ENCODE measurements at places on chromosomes 3 and 15.
A peak's percentile ranks its signal among the peaks of the same experiment; 100 is the strongest.

- ATAC-seq = no peak
Observed at GRCh38 chr15:25839638-25840156, 23.4 kb downstream of the ATP10A start.

- no peak for ATAC-seq
Observed at GRCh38 chr3:36211652-36211999, 168.7 kb upstream of the STAC start.

GRCh38 chr3:186869253-186870100, 27.0 kb downstream of the ADIPOQ start:
- ATAC-seq = no peak

DNA sequence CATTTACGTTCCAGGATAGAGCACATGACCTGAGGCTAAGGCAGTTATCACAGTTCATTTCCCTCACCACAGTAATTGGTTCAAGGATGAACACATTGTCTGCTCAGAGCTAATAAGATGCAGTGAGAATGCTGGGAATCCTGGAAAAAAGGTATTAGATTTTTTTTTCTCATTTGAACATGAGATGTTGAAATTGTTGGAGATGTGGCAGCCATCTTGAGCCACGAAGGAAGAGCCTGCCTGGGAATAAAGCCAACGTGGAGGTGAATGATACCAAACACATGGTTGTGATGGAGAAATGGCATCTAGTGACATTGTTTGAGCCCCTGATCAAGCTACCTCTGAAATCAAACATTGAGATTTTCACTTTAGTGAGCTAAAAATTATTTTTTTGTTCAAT, 16.0 kb upstream of the STT3B start:
- no peak for ATAC-seq

DNA sequence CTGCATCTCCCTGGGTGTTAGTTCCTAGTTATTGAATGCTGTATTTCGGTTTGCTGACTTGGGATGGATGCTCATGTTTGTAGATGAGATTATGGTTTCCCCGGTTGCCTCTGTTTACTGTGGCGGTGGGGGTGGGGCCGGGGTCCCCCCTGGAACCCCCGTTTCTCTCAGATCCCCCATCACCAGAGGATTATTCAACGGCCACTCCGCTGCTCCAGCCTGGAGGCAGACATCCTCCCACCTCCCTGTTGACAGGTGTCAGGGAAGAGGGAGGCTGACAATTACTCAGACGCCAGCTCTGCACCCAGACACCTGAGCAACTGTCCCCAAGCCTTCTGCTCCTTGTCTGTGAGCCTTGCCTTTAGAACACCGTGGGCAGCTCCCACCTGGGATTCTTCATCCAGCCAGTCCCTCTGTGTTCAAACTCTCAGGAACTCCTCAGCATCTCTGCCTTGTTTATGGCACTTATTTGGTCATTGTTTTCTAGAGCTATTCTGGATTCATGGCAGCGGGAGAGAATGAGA, 95.9 kb upstream of the PRR20G start:
- ATAC-seq = no peak

DNA sequence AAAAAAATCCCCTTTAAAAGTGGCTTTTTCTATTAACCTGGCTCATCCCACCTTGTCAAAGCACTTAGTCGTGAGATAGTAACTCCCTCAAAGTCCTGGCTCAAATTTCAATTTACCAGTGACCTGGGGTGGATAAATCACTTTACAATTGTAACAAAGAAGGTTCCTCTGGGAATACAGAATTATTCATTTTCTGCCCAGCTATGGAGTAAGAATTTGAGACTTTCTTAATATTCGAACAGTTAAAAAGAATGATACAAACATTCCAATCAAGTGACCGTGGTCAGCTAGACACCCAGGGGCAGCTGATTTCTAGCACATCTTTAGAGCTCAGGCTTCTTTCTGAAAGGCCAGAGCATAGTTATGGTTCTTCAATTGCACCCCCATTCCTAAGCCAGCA, 291.0 kb upstream of the TGFBR2 start:
- peak; percentile 53 for ATAC-seq

GRCh38 chr3:45553469-45553974, 41.0 kb upstream of the LIMD1 start:
- ATAC-seq = no peak

DNA sequence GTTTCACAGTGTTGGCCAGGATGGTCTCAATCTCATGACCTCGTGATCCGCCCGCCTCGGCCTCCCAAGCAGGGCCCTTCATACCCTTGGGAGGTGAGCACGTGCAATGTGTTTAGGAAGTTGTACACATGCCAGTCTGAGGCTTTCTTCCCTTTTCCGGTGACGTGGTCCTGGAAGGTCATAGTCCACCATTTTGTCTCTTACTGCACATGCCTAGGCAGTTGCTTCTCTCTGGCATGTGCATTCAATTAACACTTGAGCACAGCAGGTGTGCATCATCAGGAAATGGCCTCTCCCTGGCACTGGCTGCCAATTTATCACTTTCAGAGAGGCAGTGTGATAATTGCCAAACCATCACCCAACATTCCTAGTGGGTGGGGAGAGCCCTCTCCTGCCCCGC, 21.7 kb upstream of the SELENOK start:
- ATAC-seq = no peak

GRCh38 chr3:59386165-59386564, 336.3 kb upstream of the CFAP20DC start:
- ATAC-seq = no peak

- ATAC-seq = peak; percentile 26
Observed at GRCh38 chr3:25665315-25666280, 891 bp upstream of the TOP2B start.

- ATAC-seq = no peak
Observed at GRCh38 chr3:16147220-16147994, 27.1 kb upstream of the GALNT15 start.

DNA sequence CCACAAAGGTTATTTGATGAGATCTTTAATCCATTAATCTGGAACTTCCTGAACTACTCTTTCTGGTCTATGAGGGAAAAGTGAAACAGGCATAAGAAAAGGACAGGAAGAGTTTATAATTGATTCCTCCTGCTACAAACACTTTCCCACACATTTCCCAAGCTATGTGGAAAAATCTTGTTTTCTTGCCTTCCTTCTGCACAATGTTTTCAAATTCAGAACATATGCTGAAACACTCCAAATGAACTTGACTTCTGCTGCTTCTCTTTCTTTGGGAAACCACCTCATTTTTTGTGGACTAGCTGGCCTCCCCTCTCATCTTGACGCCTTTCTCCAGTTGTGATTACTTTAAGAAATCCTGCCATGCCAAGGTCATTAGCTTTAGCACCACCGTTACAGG, 100.7 kb upstream of the PTPRG start:
- no peak for ATAC-seq

DNA sequence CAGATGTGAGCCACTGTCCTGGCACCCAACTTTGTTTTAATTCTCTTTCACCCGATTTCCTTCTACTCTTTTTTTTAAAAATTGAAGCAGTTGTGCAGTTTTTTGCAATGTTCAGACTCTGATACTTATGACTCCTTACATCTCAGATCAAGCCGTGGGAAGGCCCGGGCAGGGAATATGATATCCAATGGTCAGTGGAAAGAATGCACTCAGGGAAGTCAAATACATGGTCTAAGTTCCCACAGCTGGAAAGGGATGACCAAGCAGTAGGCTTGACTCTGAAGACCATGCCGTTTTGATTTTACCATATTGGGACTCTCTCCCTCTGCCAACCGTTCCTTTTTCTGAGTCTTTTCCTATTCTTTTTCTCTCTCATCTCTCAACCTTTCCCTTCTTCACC, 157.2 kb downstream of the RPLP1 start:
- no peak for ATAC-seq

DNA sequence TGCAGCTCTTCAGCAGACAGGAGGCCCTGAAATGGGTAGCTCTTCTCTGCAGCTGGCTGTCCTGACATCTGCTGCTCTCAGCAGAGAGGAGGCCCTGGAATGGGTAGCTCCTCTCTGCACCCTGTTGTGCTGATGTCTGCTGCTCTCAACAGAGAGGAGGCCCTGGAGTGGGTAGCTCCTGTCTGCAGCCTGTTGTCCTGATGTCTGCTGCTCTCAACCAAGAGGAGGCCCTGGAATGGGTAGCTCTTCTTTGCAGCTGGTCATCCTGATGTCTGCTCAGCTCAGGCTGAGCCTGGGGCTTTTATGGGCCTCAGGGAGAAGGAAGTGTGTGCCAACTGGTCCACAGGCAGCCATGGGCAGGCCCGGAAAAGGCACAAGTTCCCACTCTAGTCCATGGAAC, 66.6 kb downstream of the PIK3CB start:
- peak; percentile 42 for ATAC-seq

DNA sequence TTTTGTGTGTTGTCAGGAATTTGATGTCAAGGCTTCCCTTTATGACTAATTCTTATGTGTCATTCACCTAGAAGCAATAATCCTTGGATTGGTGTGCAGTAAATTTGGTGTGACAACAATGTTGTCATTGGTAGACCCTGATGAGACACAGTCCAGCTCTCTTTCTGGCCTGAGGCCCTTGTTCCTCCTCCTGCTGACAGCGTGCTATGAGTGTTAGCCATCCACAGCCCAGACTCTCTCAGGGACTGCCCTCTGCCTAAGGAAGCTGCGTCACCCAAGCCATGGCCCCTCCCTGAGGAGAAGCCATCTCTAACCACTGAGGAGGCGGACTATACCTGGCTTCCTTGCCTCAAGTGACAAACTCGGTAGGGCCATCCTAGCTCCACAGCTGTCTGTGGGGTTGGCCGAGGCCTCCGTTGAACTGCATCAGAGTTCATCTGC, 13.3 kb upstream of the TM4SF1 start:
- no peak for ATAC-seq

- ATAC-seq = no peak
Observed at GRCh38 chr3:60594025-60594424, 657.2 kb downstream of the FHIT start.

DNA sequence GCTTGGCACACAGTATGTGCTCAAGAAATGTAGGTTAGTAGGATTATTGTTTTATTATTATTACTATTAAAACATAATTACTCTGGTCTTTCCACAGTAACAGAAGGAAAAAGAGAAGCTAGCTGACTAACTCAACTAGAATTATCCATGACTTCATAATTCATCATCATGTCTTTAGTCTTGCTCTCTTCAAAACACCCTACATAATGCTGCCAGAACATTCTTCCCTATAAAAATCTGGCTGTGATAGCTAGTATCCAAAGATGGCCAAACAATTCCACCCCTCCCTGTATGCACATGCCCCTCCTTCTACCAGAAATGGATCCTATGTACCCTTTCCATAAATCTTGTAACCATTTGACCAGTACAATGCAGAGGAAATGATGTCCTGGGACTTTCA, 48.8 kb upstream of the SRGAP3 start:
- no peak for ATAC-seq

DNA sequence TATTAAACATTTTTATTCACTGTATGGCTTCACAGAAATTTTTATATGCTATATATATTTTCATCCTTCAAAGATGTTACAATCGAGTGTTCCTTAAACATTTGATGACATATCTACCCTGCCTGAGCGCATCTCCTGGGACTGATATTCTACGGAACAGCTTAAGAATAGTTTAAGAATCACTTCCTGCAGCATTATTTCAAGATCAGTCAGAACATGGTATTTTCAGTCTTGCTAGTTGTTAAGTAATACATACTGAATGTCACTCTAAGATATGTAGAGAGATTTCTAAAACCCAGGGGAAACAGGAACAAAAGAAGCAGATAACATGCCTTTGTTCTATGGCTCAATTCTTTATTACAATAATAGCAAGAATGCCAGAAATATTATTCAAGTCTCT, 8.7 kb downstream of the COL8A1 start:
- ATAC-seq = no peak

DNA sequence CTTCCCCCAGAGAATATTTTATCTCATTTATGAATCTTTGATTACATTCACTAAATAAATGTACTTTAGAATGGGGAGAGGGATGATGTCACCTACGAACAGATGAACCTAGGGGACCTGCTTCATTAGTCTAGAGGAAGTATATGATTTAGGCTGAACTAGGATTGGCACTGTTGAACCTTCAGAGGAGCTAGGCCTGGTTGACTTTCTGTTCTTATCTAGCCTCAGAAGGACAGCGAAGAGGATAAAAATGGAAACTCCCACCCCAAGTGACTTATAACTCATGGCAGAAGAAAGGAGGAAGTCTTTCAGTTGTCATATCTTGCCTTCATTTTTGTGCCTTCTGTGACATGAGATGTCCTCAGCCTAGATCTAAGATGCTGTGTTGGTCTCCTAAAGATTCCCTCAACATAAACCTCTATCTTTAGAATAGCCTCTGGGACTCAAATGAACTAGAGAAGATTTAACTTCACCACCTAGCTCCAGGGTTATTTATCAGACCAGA, 42.6 kb downstream of the POLG start:
- ATAC-seq = no peak

GRCh38 chr15:58694641-58695398, 54.7 kb downstream of the ADAM10 start:
- ATAC-seq = no peak

DNA sequence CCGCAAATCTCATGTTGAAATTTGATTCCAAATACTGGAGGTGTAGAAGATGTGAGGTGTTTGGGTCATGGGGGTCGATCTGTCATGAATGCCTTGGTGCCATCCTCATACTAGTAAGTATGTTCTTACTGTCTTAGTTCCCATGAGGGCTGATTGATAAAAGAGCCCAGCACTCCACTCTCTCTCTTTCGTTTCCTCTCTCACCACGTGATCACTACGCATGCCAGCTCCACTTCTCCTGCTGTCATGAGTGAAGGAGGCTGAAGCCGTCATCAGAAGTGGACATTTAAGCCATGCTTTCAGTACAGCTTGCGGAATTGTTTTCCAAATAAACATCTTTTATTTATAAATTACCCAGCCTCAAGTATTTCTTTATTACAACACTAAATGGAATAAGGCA, 6.1 kb downstream of the OR5H15 start:
- ATAC-seq = no peak

DNA sequence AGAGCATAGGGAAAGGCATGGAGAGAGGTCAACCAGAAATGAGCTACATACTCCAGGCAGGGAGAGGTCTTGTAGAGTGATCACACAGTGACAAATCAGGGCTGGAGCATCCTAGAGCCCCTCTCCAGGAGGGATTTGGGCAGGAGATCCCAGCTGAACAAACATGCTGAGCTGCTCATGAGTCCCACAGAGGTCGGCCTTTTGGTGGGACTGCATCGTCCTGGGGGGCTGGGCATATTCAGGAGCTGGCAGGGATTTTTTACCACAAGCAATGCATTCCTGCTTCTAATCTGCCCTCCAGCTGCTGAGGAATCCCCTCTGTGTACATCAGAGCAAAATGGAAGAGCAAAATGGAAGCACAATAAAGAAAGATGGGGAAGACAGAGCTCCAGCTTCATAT, 94.9 kb downstream of the NTRK3 start:
- ATAC-seq = no peak

- ATAC-seq = no peak
Observed at GRCh38 chr3:123663977-123664376, 79.1 kb upstream of the HACD2 start.

- peak; percentile 94 for ATAC-seq
Observed at GRCh38 chr3:179898024-179898423, 138.7 kb downstream of the PEX5L start.

DNA sequence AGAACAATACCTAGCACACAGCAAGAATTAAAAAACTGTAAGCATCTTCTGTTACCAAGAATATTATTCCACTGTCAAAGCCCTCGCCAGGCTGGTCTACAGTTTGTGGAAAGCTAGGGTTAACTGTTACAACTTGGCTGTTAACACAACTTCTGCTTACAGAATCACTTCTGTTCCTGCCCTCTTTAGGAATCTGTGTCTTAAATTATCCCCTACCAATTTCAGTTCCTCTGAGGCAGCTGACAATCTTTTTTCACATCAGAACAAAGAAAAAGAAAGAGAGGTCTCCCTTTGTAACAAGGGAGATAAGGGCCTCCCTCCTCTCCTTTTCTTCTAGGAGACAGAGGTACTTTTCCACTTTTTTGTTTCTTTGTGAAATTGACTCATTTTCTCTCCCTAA, 188.9 kb downstream of the FMN1 start:
- ATAC-seq = no peak

All from motor neuron (in vitro differentiated cells).